Temporal lobe (tissue), 4 donors: ENCODE measurements at places on chromosomes 2 and 18. TPM values are rescaled to one million over a fixed set of nuclear protein-coding genes. Genes with fewer than 3 reads are reported as not detected.

Gene SEMA4F
- 13.8 TPM for total RNA-seq

Gene CFC1
- 0.49 TPM for total RNA-seq

Gene PDCD1
- total RNA-seq, result not detected

Gene RHBDD1
- 14.5 TPM for total RNA-seq

Gene TCF23
- not detected for total RNA-seq

Gene SULT1C4
- 16.7 TPM for total RNA-seq
